ENCODE measurements at places on chromosomes 3 and 15.

GRCh38 chr15:40893019-40893670 is 1.1 kb upstream of the VPS18 start:
- DNase-seq, result no peak

DNA sequence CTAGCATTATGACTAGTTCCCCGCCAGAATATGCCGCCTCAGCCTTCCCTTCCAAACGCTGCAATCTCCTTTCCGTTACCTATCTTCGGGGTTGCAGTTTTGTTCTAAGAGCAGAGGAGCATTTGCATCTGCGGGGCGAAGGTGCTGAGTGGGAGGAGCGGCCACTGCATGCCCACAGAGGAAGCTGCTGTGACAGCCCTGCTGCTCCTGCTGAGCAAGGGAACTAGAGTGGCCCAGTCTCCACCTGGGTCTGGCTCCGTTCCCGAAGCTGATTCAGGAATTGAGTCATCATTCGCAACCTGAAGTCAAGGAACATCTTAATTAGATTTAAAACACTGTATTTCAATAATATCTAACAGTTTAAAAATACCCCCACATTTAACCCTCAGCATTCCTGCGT is 98.2 kb upstream of the TJP1 start:
- peak; percentile 84 for DNase-seq

DNA sequence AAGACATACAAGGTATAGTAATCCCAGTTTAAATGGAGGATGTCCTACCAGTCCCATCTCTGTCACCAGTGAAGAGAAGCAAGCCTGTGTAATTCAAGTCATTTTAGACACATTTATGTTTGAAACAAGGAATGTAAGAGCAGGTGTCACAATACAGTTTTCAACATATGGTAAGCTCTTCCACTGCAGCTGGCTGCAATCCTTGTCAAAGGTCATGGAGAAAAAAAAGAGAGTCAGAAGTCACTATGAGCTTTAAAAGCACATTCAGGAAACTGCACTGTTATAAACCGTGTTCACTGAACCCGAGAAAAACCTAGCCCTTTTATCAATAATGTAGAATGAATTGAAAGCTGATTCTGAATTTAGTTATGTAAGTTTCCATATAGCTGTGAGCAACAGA is 206.4 kb downstream of the NAALADL2 start:
- DNase-seq, result no peak

GRCh38 chr15:92653836-92654539 is 1.6 kb downstream of the FAM174B start:
- peak; percentile 67 for DNase-seq

GRCh38 chr3:105691633-105692032 is 177.2 kb downstream of the CBLB start:
- DNase-seq, result no peak

All from HT-29 (cell line).